Activated CD4-positive, alpha-beta T cell treated with anti-CD3 and anti-CD28 coated beads, Interleukin-2, amount 10 ng/mL, durations not matched to agents 7 days and 5 days (primary cell): ENCODE measurements at places on chromosomes 11 and 22. TPM values are rescaled to one million over a fixed set of nuclear protein-coding genes. Genes with fewer than 3 reads are reported as not detected.
A peak's percentile ranks its signal among the peaks of the same experiment; 100 is the strongest.

Gene MMP27
- total RNA-seq: not detected

- no peaks in the 10 kb centered on the region for H3K4me1 ChIP-seq
- no peak overlapping the region for H3K27ac ChIP-seq
- no peaks in the 10 kb centered on the region for H3K36me3 ChIP-seq
- DNase-seq: no peak
- H3K4me3 ChIP-seq: no peak overlapping the region
Observed at GRCh38 chr11:32402836-32403235, 32.5 kb downstream of the WT1 start.

DNA sequence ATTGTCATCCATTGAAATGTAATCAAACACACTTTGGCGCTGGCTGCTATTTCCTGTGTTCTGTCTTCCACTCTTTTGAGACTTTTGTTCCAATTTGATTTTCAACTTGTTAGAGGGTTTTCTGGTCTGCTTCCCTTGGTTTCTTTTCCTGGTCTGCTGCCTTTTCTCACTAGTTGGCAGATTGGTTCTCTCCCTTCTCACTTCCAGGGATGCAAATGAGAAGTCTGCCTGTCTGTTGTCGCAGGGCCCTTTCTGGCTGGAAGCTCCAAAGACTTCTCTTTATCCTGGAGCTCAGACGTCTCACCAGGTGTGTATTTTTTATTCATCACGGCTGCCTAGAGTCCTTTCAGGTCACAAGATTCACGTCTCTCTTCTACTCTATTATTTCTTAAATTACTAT, 84.0 kb downstream of the RPS6KA4 start:
- H3K4me1 ChIP-seq: peaks cover 2% of the 10 kb centered on the region
- H3K27ac ChIP-seq: no peak overlapping the region
- no peaks in the 10 kb centered on the region for H3K36me3 ChIP-seq
- no peak overlapping the region for H3K4me3 ChIP-seq

Gene OR51E1
- not detected for total RNA-seq

Gene KDELR3
- 0.23 TPM for total RNA-seq

- no peak for DNase-seq
- H3K4me1 ChIP-seq: no peaks in the 10 kb centered on the region
- H3K36me3 ChIP-seq: no peaks in the 10 kb centered on the region
- no peak overlapping the region for H3K27ac ChIP-seq
Observed at GRCh38 chr11:36699271-36699670, 101.2 kb upstream of the RAG2 start.

Gene SPTBN2
- 0.25 TPM for total RNA-seq

DNA sequence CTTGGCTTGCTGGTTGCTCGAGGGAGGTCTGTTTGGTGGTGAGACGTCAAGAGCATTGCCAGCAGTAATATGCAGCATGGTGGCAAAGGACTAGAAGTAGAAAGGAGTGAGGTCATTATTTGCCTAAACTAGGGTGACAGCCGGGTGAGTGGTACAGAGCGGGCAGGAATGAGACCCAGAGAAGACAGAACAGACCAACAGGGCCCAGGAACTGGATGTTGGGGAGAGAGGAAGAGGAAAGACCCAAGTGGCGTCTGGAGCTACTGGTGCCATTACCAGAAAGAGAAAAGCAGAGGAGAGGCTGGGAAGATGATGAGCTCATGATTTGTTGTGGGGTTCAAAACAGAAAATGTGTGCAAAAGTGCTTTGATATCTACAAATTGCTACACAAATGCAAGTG, 158.7 kb downstream of the ENTHD1 start:
- H3K27me3 ChIP-seq: peaks cover 16% of the 10 kb centered on the region
- DNase-seq: no peak
- H3K4me3 ChIP-seq: no peak overlapping the region
- peaks cover 2% of the 10 kb centered on the region for H3K36me3 ChIP-seq
- H3K4me1 ChIP-seq: peaks cover 1% of the 10 kb centered on the region
- H3K27ac ChIP-seq: no peak overlapping the region

Gene STIP1
- total RNA-seq: 211 TPM

GRCh38 chr11:11332141-11332710, 20.8 kb downstream of the CSNK2A3 start:
- no peak for DNase-seq
- no peak overlapping the region for H3K27ac ChIP-seq
- no peaks in the 10 kb centered on the region for H3K27me3 ChIP-seq
- no peak overlapping the region for H3K4me3 ChIP-seq

- H3K4me1 ChIP-seq: peaks cover 2% of the 10 kb centered on the region
- no peak overlapping the region for H3K4me3 ChIP-seq
- no peak overlapping the region for H3K27ac ChIP-seq
- H3K27me3 ChIP-seq: no peaks in the 10 kb centered on the region
Observed at GRCh38 chr22:21682385-21683175, 16.8 kb downstream of the PPIL2 start.

- H3K4me3 ChIP-seq: no peak overlapping the region
- peaks cover 4% of the 10 kb centered on the region for H3K4me1 ChIP-seq
- DNase-seq: no peak
- H3K36me3 ChIP-seq: no peaks in the 10 kb centered on the region
- H3K27me3 ChIP-seq: peaks cover 19% of the 10 kb centered on the region
- H3K27ac ChIP-seq: no peak overlapping the region
Observed at GRCh38 chr22:20638507-20638870, 131.1 kb downstream of the MED15 start.

GRCh38 chr11:130725421-130726233, 190.7 kb downstream of the SNX19 start:
- H3K4me3 ChIP-seq: no peak overlapping the region
- H3K4me1 ChIP-seq: no peaks in the 10 kb centered on the region
- DNase-seq: no peak
- no peaks in the 10 kb centered on the region for H3K27me3 ChIP-seq

Gene APOBEC3H
- 54.3 TPM for total RNA-seq

- no peaks in the 10 kb centered on the region for H3K27me3 ChIP-seq
- H3K4me1 ChIP-seq: peaks cover 10% of the 10 kb centered on the region
- H3K27ac ChIP-seq: no peak overlapping the region
Observed at GRCh38 chr22:30753701-30754100, 59.0 kb downstream of the OSBP2 start.

DNA sequence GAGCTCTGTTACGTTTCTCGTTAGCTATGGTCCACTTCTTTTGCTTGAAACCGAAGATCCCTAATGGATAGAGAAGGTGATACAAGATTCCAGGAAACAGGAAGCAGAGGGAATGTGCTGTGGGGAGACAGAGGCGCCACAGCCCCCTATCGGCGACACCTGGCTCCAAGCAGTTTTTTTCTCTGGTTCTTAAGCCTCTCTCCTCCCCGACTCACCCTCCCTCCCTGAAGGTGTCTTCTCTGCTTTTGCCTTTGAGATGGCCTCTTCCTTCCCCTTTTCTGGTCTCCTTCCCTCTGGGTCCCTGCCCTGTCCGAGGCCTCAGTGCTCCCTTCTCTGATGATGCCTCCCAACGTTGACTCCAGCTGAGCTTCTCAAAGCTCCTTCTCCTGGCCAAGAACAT, 14.2 kb upstream of the APOBEC3A start:
- DNase-seq: no peak
- peaks cover 35% of the 10 kb centered on the region for H3K27me3 ChIP-seq
- peaks cover 28% of the 10 kb centered on the region for H3K4me1 ChIP-seq
- H3K27ac ChIP-seq: no peak overlapping the region
- H3K4me3 ChIP-seq: no peak overlapping the region

Gene TSKU
- total RNA-seq: 1.3 TPM

GRCh38 chr22:41939981-41940831, 6.7 kb downstream of the CENPM start:
- H3K27ac ChIP-seq: peak overlapping the region; percentile 99
- H3K36me3 ChIP-seq: peaks cover 63% of the 10 kb centered on the region
- H3K4me3 ChIP-seq: peak overlapping the region; percentile 70
- no peaks in the 10 kb centered on the region for H3K27me3 ChIP-seq
- peak; percentile 97 for DNase-seq
- H3K4me1 ChIP-seq: peaks cover 52% of the 10 kb centered on the region

GRCh38 chr22:19518635-19519034, 5.6 kb downstream of the CLDN5 start:
- DNase-seq: no peak
- H3K27me3 ChIP-seq: peaks cover 7% of the 10 kb centered on the region
- H3K27ac ChIP-seq: no peak overlapping the region
- no peak overlapping the region for H3K4me3 ChIP-seq
- H3K4me1 ChIP-seq: peaks cover 14% of the 10 kb centered on the region

DNA sequence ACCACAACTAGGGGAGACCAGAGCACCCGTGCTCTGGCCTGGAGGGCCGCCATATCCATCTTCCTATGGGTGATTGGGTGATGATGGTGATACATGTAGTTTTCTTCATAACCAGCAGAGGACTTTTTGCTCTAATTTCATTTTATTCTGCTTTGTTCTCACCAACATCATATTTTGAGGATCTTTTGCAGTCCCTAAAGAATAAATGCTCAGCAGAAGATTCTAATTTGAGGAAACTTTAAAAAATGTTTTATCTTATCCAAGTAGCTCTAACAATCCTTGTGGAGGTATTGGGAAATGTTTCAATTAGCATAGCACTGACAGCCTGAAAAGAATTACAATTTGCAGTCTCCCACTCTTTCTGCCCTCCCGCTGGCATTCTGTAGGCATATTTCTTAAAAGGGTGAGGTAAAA, 544.0 kb downstream of the NTM start:
- no peak for DNase-seq
- H3K27me3 ChIP-seq: peaks cover 19% of the 10 kb centered on the region
- no peaks in the 10 kb centered on the region for H3K4me1 ChIP-seq
- no peak overlapping the region for H3K27ac ChIP-seq
- H3K4me3 ChIP-seq: no peak overlapping the region

DNA sequence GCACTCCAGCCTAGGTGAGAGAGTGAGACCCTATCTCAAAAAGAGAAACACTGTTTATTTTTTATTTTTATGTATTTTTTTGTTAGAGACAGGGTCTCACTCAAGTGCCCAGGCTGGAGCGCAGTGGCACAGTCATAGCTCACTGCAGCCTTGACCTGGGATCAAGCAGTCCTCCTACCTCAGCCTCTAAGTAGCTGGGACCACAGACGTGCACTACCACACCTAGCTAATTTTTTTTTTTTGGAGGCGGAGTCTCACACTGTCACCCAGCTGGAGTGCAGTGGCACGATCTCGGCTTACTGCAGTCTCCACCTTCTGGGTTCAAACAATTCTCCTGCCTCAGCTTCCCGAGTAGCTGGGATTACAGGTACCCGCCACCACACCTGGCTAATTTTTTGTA, 6.4 kb downstream of the RBX1 start:
- H3K4me3 ChIP-seq: no peak overlapping the region
- H3K27ac ChIP-seq: no peak overlapping the region
- H3K27me3 ChIP-seq: no peaks in the 10 kb centered on the region
- DNase-seq: no peak
- H3K36me3 ChIP-seq: peaks cover 37% of the 10 kb centered on the region

GRCh38 chr11:69238573-69239351, 55.2 kb upstream of the MYEOV start:
- peaks cover 5% of the 10 kb centered on the region for H3K27me3 ChIP-seq
- H3K27ac ChIP-seq: no peak overlapping the region
- H3K36me3 ChIP-seq: peaks cover 1% of the 10 kb centered on the region
- no peak for DNase-seq
- H3K4me3 ChIP-seq: no peak overlapping the region

- H3K27me3 ChIP-seq: no peaks in the 10 kb centered on the region
- no peak overlapping the region for H3K4me3 ChIP-seq
- H3K4me1 ChIP-seq: no peaks in the 10 kb centered on the region
- DNase-seq: no peak
- H3K27ac ChIP-seq: no peak overlapping the region
Observed at GRCh38 chr11:113728814-113729213, 22.7 kb upstream of the TMPRSS5 start.

Gene MUC2
- total RNA-seq: not detected

Gene SLCO2B1
- 0.37 TPM for total RNA-seq

DNA sequence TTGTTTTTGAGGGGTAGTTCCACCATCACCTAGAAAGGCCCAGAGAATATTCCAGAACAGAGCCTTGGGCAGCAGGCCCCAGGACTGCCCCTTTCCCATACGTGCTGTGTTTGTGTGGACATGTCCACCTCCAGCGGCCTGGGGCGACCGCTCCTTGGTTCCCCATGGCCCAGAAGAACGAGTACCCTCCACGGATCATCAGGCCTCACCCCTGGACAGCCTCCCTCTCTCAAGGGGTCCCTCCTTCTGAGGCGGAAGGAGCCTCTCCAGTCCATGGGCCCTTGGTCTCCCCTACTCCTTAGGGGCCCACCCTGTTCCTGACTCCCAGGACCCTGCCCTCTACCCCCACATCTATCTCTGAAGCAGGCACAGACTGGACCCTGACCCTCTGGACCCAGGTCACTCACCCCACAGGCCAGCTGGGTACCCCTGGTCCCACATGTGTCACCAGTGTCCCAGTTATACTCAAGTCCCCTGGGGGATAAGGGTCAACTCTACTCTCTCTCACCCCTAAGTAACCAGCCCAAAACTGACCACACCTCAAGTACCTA, 32.6 kb downstream of the IGLL5 start:
- H3K4me3 ChIP-seq: no peak overlapping the region
- H3K4me1 ChIP-seq: peaks cover 11% of the 10 kb centered on the region
- H3K27me3 ChIP-seq: no peaks in the 10 kb centered on the region
- no peaks in the 10 kb centered on the region for H3K36me3 ChIP-seq
- H3K27ac ChIP-seq: peak overlapping the region; percentile 60

Gene ZP1
- not detected for total RNA-seq

Gene C22orf42
- total RNA-seq: not detected

GRCh38 chr11:127270851-127271250, 270.3 kb upstream of the KIRREL3 start:
- H3K4me3 ChIP-seq: no peak overlapping the region
- no peak overlapping the region for H3K27ac ChIP-seq
- H3K36me3 ChIP-seq: no peaks in the 10 kb centered on the region
- DNase-seq: no peak
- H3K4me1 ChIP-seq: no peaks in the 10 kb centered on the region
- peaks cover 2% of the 10 kb centered on the region for H3K27me3 ChIP-seq

- no peak for DNase-seq
- peaks cover 3% of the 10 kb centered on the region for H3K36me3 ChIP-seq
- no peaks in the 10 kb centered on the region for H3K27me3 ChIP-seq
- H3K27ac ChIP-seq: no peak overlapping the region
Observed at GRCh38 chr22:48835364-48835763, 992.3 kb downstream of the BRD1 start.

DNA sequence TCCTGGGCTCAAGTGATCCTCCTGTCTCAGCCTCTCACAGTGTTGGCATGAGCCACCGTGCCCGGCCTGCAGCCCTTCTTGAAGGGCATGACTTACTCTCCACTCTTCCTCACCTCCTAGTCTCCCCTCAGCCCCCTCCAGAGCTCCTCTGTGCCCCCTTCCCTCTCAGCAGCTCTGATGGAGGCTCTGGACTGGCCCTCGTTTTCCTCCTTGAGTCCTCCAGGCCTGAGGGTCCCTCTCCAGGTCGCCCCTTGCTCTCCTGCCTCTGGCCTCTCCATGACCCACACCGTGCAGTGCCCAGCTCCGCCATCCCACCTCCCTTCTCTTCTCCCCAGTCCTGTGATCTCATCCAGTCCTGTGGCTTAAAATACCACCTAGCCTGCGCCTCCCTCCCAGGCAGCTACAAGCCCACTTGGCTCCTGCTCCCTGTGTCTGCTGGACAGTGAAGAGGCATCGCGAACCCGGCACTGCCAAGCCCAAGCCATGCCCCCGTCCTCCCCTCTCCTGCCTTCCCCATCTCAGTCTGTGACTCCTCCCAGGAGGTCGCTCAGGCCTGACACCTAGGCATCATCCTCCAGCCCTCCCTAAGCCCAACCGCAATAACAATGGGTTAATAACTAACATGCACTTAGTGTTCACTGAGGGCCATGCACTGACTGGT, 11.9 kb downstream of the KCNJ4 start:
- no peaks in the 10 kb centered on the region for H3K36me3 ChIP-seq
- H3K4me1 ChIP-seq: no peaks in the 10 kb centered on the region
- DNase-seq: no peak
- H3K27me3 ChIP-seq: peaks cover 5% of the 10 kb centered on the region
- no peak overlapping the region for H3K4me3 ChIP-seq
- H3K27ac ChIP-seq: no peak overlapping the region

GRCh38 chr22:47144791-47145425, 382.5 kb downstream of the TBC1D22A start:
- H3K4me3 ChIP-seq: no peak overlapping the region
- H3K36me3 ChIP-seq: no peaks in the 10 kb centered on the region
- no peaks in the 10 kb centered on the region for H3K4me1 ChIP-seq
- H3K27me3 ChIP-seq: no peaks in the 10 kb centered on the region
- H3K27ac ChIP-seq: no peak overlapping the region
